ENCODE measurements at places on chromosomes 7 and 10.

DNA sequence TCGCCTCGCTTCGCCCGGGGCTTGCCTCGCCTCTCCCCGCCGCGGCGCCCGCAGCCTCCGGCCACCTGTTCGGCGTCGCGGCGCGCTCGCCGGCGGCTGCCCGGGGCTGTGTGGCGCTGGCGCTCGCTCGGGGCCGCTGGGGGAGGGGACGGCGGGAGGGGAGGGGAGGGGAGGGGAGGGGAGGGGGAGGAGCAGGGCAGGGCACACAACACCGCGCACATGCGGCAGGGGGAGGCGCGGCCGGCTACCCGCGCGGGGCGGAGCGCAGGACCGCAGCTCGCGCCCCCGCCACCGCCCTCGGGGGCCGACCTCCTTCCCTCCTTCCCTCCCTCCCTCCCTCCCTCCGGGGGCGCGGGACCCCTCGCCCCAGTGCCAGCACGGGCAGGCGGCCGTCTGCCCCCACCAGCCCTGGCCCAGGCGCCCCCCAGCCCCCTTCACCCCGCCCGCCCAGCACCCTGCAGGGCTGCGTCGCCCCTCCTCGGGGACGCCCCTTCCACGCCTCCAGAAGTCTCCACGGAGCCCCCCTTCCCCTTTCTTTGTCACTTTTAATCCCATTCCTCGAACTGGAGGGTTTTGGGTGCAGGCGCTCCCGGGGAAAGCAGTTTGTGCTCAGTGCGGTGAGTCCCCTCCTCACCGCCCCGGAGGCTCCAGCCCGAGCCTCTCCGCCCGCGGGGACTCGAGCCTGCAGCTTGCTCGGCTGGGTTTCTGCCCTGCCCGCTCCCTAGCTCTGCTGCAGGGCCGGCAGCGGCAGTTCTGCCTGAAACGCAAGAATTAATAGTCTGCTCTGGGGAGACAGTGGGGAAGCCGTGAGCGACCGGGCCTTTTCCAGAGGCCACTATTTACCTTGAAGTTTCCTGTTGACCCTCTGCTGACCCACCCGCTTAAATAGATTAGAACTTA lies at the start of gene PARD3:
Gene PARD3 (minus strand): TSS at position 112 of the 900 bp plus-strand sequence. CDS start 301 bp downstream, outside the sequence.
- DNase-seq, result no peak

DNA sequence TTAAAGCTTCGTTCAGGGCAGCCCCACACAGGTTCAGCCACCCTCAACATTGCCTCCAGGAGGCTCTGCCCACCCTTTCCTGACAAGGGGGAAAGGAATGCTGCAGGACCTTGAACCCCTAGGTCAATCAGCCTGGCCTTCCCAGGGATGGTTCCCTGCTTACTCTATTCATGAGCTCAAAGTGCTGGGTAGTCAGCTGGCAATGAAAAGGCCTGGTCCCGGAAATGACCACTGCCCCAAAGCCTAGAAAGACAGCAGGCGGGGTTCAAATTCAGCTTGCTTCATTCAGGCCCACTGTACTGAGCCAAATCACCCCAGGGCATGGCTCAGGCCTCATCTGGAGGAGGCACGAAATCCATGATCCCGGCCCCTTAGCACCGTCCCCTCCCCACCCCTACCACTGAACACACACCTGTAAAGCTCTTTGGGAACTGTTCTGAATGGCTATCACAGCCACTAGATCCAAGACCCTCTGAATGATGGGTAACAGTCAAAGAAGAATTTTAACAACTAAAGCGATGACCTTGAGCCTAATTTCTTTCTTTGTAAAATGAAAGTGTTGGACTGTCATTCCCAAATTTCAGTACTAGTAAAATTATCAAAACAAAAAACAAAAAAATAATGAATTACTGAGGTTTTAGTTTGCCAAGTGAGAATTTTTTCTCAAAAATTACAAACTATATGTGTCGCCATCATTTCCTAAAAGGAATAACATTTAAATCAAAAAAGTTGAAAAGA lies 1.0 kb downstream of the URGCP start:
- DNase-seq, result no peak

DNA sequence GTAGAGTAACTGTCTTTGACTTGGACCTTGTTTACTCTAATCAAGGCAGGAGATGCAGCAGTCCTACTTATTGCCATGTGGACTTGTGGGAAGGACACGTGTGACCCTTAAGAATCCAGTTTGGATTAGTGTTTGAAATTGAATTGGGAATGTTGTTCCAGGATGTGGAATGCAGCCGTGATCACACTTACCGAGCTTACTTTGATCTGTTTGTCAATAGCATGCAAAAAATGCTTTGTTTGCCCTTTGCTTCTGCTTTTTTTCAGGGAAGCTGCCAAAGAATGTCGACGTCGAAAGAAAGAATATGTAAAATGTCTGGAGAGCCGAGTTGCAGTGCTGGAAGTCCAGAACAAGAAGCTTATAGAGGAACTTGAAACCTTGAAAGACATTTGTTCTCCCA lies 84.7 kb downstream of the CREM start:
- DNase-seq, result no peak

DNA sequence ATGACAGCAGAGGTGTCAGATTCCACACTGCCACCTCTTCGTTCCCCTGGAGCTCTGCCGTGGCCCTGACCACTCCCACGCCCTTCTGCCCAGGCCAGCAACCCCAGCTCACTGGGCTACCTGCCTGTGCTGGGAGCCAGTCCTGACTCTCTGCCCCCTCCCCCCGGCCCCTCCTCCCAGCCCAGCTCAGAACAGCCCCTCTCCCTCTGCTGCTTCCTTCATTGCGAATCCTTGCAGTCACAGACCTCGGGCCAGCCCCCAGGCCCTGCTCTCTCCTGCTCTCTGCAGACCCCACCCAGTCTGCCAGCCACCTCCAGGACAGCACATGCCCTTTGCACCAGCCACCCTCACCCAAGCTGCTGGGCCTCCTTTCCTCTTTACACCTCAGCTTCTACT lies 60.4 kb downstream of the TCERG1L start:
- no peak for DNase-seq

- no peak for DNase-seq
Measured at GRCh38 chr10:78778444-78779338, 290.1 kb upstream of the ZMIZ1 start.

DNA sequence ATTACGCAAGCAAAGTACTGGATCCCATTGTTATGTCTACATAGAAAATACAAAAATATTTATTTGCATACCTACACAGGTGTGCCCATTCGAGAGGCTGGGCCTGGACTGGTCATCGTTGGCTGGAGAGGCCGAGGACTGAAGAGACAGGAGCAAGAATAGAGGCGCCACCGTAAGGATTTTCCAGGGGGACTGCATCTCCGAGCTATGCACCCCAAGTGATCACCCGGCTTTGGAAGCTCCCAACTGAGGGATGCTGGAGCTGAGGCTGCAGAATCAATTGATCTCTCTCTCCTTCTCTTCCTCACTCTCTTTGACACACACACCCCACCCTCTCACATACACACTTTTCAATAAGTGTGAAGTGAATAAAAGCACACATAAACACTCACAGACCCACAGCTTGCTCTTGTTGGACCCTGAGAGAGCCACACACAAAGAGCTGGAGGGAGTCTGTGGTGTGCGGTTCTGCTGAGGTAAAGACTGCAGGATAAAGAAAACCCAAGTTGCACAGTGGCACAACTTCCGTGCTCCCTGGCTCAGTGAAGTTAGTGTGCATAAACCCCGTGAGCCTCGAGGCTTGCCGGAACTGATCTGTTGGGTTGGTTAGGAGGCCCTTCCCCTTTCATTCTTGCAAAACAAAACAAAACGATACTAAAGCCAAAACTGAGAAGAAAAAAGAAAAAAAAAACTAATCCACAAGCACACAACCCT lies at the start of gene AOAH:
Gene AOAH (minus strand): TSS at position 544 of the 714 bp plus-strand sequence. CDS start 346 bp downstream, at position 198.
- DNase-seq, result peak; percentile 54

DNA sequence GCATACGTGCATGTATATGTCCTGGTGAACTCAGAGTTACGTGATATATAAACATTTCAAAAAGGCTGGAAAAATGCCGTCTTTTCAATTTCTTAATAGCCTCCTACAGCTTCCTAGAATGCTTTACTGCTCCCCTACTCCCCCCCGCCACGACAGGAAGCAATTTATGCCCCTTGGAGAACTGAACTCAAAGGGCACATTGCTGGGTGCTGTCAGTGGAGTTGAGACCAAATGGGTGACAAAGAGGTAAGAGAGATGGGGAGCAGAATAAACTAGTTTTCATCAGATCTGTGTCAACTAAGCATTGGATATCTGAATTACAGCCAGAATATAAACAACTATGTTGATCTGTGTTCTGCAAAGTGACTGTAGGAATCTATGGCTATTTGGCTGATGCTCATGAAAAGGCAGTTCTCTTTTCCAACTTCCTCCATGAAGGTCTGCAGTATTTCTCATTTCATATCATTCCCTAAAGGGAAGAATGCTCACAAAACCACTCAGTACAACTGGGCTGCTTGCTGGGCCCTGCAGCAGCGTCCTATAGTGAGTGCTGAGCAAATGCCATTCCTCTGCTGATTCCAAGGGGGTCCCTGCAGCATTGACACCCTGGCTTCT lies 171.3 kb upstream of the HPS1 start:
- DNase-seq, result no peak

DNA sequence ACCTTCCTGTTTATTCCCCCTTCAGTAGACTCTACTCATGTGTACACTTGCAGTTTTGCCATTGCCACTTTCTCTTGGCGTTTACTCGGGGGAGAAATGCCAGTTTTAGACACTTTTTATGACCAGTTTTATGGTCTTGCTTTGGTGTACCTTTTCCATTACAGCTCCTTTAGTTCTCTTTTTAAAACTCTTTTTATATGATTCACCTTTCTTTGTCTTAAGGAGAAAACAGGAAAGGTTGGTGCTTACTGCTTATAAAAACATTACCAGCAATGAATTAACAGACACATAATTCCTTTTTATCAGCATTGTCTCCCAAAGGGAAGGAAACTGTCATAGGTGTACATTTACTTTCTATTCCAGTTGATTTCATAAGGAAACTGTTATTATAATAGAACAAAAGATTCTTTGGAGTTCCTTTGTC lies 11.9 kb downstream of the TSPAN13 start:
- DNase-seq, result no peak

- DNase-seq, result no peak
Measured at GRCh38 chr7:51055039-51055840, 261.4 kb downstream of the COBL start.

DNA sequence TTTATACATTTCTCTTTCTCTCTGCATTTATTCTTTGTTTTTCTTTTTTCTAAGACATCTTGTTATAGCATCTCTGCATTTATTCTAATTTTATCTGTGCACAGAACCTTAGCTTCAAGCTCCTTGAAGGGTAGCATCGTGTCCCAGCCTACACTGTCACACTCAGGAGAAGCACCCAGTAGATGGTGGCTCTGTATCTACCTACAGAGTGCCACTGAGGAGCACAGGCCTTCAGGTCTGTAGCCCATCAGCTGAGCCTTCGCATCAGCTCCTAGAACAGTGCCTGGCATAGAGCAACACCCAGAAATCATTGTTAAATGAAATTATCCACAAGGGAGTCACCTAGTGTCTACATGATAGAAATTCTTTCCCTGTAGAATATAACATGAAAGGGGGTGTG lies 203.0 kb upstream of the KLF14 start:
- DNase-seq, result no peak

DNA sequence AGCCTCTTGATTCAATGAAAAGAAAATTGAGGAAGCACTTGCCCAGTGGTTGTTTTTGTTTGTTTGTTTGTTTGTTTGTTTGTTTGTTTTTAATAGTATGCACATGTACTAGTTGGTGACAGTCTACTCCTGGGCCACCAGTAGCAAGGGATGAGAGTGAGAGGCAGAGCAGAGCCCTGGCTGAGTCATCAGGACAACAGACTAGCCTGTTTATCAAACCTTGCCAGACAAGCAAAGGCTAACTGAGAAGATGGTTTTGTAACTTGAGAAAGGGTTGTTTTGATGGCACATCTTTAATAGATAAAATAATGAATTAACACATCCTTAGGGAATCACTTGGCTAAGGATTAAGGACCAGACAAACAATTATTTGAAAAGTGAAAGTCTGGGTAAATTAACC lies 78.1 kb downstream of the INHBA start:
- no peak for DNase-seq

GRCh38 chr10:79155301-79156081 lies 86.7 kb downstream of the ZMIZ1 start:
- no peak for DNase-seq

DNA sequence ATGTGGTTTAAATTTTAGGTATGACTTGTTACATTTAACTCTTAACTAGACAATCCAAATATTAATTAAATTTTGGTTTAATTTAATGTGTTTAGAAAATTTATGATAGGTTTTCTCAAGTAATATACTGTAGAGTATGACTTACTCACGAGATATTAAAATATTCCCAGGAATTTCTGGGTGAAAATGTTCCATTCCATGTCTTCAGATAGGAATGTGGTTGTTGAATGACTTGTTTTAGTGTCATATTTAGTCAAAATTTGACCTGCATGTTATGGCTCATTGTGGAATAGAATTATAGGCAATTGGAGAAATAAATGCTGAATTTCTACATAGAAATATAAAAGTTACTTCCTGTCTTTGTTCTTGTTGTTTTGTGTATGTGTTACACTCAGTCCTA lies 46.7 kb downstream of the SHOC2 start:
- no peak for DNase-seq

- DNase-seq, result no peak
Measured at GRCh38 chr10:98167191-98167590, 32.7 kb downstream of the R3HCC1L start.

GRCh38 chr7:30053068-30053467 lies 24.9 kb downstream of the PLEKHA8 start:
- DNase-seq, result no peak

DNA sequence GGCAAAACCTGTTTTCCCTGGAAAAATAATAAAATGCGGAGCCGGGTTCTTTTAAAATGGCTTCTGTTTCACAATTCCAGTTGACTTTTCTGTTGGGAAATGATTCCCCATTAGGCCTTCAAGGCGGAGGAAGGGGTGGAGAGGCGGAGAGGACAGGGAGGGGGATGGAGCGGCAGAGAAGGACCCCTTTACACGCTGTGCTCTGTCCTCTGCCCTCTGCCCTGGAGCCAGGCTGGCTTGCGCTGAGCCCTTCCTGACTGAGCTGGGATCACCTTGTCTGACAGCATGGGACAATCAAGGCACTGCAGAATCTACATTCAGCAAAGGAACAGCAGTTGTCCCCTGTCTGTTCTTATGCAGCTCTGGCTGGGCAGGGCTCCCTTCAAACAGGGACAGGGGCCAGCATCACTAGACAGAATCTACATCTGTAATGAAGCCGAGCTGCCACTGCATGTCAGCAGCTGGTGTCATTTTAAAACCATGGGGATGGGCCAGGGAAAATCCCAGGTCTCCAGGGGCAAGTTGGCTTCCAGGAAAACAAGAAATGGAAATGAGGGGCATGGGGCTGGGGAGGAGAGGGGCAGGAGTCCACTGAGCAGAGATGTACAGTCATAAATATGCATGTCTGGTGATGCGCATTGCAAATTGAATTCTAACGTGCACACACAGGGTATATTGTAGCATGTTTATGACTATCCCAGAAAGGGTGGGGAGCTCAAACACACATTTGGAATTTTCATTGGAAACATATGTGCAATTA lies 120.0 kb downstream of the MKX start:
- no peak for DNase-seq

DNA sequence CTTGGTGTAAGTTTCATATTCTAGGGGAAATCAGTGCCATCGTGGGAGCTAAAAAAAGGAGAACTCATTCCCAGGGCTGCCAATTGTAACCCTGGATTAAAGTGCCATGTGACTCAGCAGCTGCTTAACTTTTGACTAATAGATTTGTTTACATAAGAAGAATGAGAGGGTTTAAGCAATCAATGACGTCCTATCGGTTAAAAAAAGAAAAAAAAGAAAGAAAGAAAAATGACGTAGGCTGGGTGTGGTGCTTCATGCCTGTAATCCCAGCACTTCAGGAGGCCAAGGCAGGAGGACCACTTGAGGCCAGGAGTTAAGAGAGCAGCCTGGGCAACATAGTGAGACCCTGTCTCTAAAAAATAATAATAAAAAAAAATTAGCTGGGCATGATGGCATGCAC lies 116.2 kb upstream of the AFAP1L2 start:
- no peak for DNase-seq

Data from effector CD8-positive, alpha-beta T cell (primary cell).